ENCODE measurements at places on chromosomes 1 and 21. TPM values are rescaled to one million over a fixed set of nuclear protein-coding genes. Genes with fewer than 3 reads are reported as not detected.

TPTE gene
- not detected for total RNA-seq

PDC gene
- not detected for total RNA-seq

OSCP1 gene
- 10.4 TPM for total RNA-seq

IVL gene
- 1.1 TPM for total RNA-seq
